HFFc6 (cell line): ENCODE measurements at places on chromosomes 1 and 21. TPM values are rescaled to one million over a fixed set of nuclear protein-coding genes. Genes with fewer than 3 reads are reported as not detected.

DNA sequence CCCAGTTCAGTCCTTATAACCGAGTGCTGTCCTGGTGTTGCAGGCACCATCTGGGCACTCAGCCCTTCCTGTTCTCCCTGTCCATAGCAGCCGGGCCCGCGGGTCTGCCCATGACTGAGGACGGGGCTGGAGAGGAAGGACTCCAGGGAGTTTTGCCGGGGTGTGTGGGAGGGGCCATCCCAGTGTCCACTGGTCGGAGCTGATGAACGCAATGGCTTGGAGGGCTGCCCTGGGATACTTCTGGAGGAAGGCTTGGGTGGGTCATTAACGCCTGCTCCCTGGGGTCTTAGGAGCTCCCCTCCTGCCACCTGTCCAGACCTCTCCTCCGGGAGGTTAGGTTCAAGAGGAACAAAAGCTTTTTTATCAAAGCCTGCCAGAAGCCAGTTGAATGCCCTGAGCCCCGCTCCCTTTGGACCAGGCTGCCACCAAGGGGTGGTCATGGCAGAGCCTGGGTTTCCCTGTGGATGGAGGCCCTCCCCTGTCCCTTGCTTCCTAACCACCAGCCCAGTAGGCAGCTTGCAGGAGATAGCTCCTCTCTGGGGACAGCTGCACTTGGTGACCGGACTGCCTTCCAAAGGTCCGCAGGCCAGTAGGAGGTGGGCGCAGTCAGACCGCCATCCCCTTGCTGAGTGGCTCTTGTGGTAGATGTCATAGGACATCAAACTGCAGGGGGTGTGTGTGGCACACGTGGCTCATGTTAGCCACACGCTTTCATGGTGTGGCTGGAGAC, 61.3 kb downstream of the TRIM11 start:
- DNase-seq: no peak
- H3K36me3 ChIP-seq: no peaks in the 10 kb centered on the region
- no peak overlapping the region for H3K27ac ChIP-seq
- no peak overlapping the region for H3K4me3 ChIP-seq
- no peaks in the 10 kb centered on the region for H3K4me1 ChIP-seq

DNA sequence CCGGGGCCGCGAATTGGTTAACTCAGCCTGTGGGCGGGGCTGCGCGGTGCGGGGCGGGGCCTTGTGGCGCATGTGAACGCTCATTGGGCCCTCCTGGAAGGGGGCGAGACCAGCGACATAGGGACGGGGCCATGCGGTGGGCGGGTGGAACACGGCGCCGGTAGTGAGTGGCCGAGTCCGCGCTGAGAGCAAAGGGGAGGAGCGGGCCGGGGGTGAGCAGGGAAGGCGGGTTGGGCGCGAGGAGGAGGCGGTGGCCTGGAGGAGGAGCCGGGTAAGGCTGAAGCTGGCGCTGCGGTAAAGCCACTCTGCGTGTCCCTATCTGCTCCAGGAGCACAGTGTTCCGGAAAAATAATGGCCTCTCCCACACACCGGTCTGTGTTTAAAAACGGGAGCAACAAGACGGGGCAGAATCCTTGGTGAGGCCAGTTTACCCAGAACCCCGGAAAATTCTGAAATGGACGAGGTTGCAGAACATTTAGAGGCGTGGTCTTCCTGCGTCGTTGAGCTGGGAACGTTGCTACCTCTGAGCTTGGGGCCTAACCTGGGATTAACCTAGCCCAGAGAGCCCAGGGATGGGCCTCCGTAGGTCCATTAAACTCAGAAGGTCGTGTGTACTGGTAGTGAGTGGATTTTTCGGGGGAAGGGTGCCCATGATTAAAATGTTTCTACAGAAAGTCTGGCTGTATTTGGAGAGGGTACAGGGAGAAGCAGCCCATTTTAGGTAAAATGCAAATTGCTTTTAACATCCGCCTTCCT, 532 bp upstream of the CTNNBIP1 start:
- peak overlapping the region; percentile 98 for H3K4me3 ChIP-seq
- peak overlapping the region; percentile 96 for H3K27ac ChIP-seq

CYYR1 gene
- not detected in 3 replicates for total RNA-seq

- H3K27me3 ChIP-seq: peaks cover 30% of the 10 kb centered on the region
- H3K27ac ChIP-seq: no peak overlapping the region
- no peak overlapping the region for H3K4me3 ChIP-seq
These were observed 113.4 kb downstream of the ERG start for GRCh38 chr21:38384675-38385426.

DNA sequence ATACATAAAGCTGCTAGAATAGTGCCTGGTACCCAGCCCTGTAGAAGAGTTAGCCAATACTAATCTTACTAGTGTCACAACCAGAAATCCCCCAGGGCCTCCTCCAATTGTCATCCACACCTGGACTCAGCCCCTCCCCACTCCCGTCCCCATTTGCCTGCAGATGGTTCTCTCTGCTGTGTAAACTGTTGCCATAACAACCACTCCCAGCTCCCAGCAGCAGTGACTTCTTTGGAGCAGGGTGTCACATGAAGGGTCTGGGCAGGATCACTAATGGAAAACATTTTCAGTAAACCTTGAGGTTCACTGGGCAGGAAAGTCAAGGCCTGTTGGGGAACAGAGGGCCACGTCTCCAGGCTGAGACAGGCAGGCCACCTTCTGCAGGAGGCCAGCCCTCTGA, 126.0 kb upstream of the IPO9 start:
- H3K36me3 ChIP-seq: peaks cover 27% of the 10 kb centered on the region
- peak overlapping the region; percentile 90 for H3K27ac ChIP-seq
- H3K4me1 ChIP-seq: peaks cover 61% of the 10 kb centered on the region
- no peak overlapping the region for H3K4me3 ChIP-seq

GRCh38 chr1:243539636-243540035, 283.8 kb downstream of the SDCCAG8 start:
- H3K4me3 ChIP-seq: no peak overlapping the region
- H3K27me3 ChIP-seq: peaks cover 1% of the 10 kb centered on the region
- DNase-seq: no peak
- H3K36me3 ChIP-seq: peaks cover 40% of the 10 kb centered on the region
- no peak overlapping the region for H3K27ac ChIP-seq

FAM43B gene
- 0.07 TPM in 1 of 3 replicates, not detected in the others for total RNA-seq
